ENCODE measurements at places on chromosomes 4 and X.

DNA sequence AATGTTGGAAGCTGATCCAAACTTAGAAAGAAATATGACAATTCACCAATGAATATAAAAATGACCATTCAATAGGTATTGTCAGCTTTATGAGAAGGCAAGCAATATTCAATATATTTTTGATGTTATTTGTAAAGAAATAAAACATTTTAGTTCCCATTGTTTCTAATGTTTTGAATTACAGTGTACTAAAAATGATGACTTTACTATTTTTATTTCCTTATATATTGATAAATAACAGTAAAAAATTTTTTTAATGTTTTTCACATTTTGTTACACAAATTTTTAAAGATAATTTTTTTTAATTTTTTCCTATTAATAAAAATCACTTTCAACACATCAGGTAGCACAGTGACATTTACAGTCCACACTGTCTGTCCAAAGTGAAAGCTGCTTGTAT is 565.5 kb upstream of the FAM241A start:
- DNase-seq: no peak

DNA sequence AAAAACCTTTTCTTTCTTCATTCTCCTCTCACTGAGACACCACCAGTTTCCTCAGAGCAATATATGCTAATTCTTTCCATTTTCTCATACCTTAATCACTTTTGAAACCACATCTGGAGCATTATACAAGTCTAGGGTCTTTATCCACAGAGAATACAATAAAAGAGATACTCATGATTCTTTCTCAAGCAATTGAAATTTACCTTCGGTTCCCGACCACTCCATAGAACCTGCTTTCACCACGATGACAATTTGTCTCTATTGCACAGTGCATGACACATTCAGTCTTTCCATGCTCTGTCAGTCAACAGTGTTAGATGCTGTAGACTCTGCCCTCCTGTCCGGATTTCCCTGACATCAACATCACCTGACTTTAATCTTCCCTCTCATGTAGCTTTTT is 409.3 kb upstream of the NWD2 start:
- no peak for DNase-seq

- DNase-seq: no peak
Measured at GRCh38 chrX:148649145-148649795, 148.9 kb downstream of the AFF2 start.

DNA sequence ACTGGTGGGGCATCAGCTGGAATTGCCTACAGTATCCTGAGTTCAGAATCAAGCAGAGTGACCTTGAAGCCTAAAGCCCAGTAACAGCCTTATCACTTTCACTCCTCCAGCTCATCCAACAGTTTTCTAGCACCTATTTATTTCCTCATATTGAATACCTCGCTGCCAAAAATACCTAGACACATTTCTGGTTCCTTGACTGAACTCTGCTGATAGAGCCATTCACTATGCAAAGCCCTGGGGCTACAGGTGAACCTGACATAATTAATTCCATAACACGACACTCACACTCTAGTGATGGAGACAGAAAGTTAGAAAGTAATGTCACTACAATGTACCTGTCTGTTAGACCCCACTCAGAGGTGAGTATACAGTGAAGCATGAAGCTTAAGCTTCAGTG is 149.0 kb upstream of the STX18 start:
- DNase-seq: no peak

DNA sequence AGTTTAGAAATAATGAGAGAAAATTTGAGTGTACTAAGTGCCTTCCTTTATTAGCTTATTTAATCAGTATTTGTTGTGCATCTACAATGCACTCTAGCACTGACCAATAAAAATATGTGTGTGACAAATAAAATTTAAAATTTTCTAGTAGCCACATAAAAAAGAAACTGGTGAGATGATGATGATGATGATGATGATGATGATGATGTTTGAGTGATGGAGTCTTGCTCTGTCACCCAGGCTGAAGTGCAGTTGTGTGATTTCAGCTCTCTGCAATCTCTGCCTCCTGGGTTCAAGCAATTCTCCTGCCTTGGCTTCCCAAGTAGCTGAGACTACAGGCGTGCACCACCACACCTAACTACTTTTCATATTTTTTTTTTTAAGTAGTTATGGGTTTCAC is 110.2 kb downstream of the RNF150 start:
- DNase-seq: no peak

DNA sequence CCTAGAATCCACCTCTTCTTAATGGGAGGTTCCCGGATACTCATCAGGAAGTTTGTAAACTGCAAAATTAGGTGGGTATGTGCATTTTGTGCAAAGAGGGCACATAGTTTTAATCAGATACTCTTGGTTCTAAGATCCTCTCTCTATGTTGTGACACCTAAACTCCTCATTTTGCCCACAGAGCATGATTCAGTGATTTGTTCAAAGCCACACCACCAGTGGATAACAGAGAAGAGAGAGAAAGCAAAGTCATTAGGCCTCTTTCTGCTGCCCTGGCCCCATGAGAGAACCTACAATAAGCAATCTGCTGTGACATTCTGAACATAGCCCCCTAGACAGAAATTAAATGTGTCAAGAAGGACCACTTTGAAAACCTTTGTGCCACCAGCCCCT is 72.3 kb upstream of the STIM2 start:
- DNase-seq: no peak

- no peak for DNase-seq
Measured at GRCh38 chr4:113784497-113785250, 23.1 kb upstream of the CAMK2D start.

GRCh38 chr4:156832886-156833285 is 138.7 kb downstream of the PDGFC start:
- DNase-seq: no peak

- DNase-seq: no peak
Measured at GRCh38 chr4:125434136-125434535, 119.4 kb downstream of the FAT4 start.

- DNase-seq: no peak
Measured at GRCh38 chrX:7247346-7247745, 99.4 kb upstream of the PUDP start.

DNA sequence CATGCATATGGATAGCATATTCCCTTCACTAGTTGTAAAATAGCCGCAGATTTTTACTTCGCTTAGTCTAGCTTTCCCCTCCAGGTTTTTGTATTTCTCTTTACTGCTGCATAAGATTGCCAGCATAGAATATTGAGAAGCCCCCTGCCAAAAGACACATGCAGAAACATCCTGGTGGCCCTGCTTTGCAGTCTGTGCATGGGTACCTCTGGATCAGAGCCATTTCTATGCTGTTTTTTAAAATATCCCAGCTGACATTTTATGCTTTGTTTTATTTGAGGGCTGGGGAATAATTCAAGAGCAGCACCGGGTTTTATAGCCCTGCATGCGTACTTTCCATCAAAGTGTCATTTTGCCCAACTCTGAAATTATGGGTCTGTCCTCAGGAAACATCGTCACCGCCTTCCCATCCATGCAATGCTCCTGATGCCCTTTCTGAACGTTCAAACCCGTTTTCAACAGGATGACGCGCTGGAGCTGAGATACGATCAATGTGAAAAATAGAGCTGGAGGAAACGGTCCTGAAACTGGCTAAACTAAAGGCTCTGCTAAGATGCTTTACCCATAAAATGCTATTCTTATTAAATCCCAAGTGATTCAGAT is 314.3 kb downstream of the EVC2 start:
- DNase-seq: no peak

DNA sequence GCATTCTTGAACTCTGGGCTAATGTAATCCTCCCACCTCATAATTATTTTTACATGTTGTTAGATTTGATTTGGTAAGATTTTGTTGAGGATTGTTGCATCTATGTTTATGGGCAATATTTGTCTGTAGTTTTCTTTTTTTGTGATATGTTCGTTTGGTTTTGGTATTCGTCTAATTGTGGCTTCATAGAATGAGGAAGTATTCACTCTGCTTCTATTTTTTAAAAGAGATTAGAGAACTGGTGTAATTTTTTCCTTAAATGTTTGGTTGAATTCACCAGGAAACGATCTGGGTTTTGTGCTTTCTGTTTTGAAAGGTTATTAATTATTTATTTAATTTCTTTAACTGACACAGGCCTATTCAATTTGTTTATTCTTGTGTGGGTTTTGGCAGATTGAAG is 161.2 kb upstream of the NUDT6 start:
- no peak for DNase-seq

GRCh38 chrX:117838581-117839331 is 277.9 kb downstream of the KLHL13 start:
- no peak for DNase-seq
